NCI-H1694 (cell line): ENCODE measurements at places on chromosomes 6 and 20.
A peak's percentile ranks its signal among the peaks of the same experiment; 100 is the strongest.

DNA sequence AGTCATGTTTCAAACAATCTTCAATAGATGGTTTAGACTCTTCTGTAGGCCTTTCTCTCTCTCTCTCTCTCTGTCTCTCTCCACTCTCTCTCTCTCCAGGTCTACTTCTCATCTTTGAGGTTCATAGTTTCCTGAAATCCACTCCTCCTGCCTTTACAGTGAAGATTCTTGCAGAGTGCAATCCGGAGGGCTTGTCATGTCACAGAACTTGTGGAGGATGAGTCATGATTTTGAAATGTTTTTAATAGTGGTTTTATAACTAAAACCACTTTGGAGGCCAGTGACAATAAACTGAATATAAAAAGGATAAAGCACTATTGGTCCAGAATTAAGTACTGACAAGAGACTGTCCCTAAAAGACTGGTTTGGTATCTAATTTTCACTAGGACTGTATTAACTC is 156.3 kb downstream of the KIF6 start:
- no peak for DNase-seq

GRCh38 chr6:154230910-154231595 is 125.5 kb downstream of the IPCEF1 start:
- DNase-seq, result no peak

DNA sequence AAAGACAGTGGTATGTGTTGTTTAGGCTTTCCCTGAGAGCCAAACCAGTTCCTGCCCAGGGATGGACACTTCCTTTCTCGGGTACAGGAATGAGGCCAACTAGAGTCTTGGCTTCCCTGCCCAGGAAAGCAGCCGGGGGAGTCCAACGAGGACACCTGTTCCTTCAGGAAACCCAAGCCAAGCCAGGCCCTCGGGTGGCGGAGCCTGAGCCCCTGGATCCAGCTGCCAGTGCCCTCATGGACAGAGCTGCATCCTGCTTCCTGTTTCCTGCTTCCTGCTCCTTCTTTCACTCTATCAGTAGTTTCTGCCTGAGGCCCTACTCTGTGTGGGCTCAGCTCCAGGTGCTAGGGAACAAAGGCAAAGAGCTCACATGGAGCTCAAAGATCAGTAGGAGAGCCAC is 7.9 kb upstream of the SIRPA start:
- no peak for DNase-seq

GRCh38 chr6:107218142-107218541 is 102.8 kb upstream of the BEND3 start:
- no peak for DNase-seq

- no peak for DNase-seq
Measured at GRCh38 chr6:167426084-167426483, 101.2 kb downstream of the TTLL2 start.

DNA sequence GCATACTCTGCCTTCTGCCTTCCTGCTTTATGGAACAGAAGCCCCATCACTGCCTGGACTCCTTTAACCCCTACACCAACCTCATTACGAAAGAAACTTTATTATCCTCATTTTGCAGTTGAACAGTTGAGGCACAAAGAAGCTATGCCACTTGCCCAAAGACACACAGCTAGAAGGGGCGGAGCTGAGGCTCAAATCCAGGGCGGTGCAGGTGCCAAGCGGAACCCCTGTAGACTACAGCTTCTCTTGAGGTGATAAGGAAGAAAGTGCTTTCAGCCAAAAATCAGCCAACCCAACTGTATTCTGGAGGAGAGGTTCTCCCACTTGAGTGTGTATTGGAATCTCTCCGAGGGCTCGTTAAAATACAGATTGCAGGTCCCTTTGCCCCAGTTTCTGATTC is 90.5 kb downstream of the PRND start:
- no peak for DNase-seq

DNA sequence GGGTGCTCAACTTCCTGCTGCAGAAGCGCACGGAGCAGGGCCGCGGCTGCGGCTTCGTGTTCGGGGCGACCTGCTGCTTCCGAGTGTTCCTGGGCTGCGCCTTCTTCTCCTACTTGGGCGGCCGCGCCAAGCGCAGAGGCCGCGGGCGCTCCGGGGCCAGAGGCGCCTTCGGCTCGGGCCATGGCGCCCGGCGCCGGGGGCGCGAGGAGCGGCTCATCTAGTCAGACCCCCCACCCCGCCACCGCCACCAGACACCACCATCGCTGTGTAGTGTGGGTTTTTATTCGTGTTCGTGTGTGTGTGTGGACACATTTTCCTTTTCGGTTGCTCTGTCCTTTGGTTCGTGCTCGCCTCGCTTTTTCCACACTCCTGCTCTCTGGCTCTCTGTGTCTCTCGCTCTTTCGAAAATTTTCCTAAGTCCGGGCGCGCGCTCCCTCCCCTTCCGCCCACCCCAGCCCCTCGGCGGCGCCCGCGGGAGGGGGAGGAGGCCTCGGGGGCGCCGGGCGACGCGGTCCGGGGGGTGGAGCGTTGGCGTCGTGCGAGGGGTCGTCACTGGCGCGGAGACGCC is 38.1 kb downstream of the GNAS start:
- DNase-seq, result peak; percentile 50

DNA sequence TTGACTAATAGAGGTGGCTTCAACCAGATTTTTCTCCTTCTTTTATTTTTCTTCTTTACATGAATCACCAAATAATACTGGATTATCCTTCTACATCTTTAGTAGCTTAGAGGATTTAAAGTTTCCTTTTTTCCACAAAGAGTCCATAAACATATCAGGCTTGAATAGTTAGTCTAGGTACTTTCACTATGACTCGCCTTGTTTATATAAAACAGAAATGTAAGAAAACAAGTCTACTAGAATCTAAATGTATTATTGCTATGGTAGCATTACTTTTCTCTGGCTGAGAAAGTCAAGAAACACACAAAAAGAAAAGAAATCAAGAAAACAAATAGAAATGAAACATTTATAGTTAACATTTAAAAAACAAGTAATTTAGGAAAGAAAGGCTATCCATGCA is 215.2 kb downstream of the PTPRK start:
- DNase-seq, result no peak

GRCh38 chr6:1082285-1082935 is 229.5 kb upstream of the FOXQ1 start:
- no peak for DNase-seq

- peak; percentile 12 for DNase-seq
Measured at GRCh38 chr6:90294989-90295853, 1.4 kb downstream of the BACH2 start.

- no peak for DNase-seq
Measured at GRCh38 chr6:90204327-90205056, 92.2 kb downstream of the BACH2 start.

DNA sequence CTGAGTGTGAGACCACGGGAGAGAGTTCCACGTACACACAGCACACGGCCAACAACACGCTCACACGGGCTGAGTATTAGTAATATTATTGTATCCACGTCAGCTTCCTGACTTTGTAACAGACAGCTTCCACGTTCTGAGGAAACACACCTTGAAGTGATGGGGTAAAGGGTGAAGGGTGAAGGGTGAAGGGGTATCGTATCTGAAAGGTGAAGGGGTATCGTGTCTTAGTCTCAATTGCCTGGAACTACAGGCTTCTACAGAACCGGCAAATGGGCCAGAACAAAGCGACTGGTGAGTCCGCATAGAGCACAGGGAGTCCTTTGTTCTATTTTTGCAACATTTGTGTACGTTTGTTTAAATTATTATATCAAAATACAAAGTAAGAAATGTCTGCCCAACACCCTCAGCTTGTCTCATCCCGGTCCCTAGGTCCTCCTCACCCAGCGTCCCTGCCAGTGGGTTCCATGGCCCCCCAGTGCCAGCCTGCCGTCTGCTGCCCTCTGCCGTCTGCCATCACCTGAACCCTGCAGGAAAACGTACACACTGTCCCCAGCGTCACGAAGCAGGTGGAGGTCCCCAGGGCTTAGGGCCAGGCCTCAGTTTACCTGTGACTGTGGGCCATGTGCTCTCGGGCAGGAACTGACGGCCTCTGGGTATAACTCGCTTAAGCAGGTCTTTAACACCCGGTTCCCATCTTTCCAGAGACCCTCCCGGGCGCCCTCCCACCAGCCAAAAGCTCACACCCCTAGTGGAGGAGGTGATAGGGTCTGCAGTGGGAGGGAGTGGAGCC is 4.4 kb upstream of the HELZ2 start:
- no peak for DNase-seq

DNA sequence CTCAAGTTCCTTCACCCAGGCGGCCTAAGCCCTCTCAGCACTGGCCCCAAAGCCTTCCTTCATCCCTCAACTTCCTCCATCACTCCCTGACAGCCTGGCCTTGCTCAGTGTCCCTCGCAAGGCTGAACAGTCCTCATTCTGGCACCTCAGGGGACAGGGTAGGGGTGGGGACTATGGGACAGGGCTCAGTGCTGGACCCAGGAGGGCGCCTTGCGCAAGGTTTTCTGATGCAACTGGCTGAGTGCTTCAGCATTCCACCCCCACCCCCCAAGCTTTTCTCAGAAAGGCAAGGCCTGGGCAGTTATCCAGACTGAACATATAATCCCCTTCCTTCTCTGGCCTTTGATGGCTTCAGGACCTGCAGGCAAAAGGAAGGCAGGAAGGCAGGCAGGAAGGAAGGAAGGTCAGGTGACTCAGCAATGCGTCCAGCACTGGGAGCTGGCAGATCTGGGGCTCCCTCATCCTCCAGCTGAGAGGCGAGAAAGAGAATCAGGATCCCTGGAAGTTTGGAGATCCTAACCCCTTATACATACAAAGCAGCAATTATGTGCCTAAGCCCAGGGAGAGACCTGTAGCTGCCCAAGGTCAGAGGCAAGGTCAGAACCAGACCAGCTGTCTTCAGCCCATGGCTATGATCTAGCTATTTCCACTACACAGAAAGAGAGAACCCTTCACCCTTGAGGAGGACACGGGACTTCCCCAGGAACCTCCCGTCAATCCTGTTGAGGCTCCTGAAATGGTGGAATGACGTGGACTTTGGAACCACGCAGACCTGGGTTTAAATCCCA is 8.6 kb upstream of the TRIB3 start:
- no peak for DNase-seq

GRCh38 chr6:121688974-121689373 is 253.5 kb downstream of the GJA1 start:
- no peak for DNase-seq

DNA sequence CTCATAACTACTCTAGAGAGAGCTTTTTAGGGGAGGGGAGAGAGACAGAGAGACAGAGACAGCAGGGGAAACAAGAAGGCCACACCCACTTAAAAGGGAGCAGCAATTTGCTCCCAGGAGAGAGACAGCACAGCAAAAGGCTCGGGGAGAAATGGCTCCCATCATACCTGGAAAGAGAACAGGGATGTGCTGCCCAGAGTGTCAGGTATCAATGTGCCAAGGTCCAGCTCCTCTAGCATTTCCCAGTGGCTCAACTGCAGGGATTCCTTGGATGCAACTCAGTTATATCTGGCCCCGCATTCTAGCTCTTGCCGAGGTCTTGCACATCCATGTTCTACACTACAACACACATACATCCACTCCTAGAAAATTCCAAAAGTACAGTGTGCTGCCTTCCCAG is 304.0 kb upstream of the CDYL start:
- DNase-seq, result no peak
